ENCODE measurements at places on chromosomes 11 and 22. TPM values are rescaled to one million over a fixed set of nuclear protein-coding genes. Genes with fewer than 3 reads are reported as not detected.

Gene MAPK8IP2
- 5.1 TPM for total RNA-seq

GRCh38 chr22:46414704-46415103 lies 79.2 kb downstream of the TRMU start:
- DNase-seq, result no peak

Gene ANGPTL5
- not detected for total RNA-seq

- no peak for DNase-seq
These were observed 21.0 kb downstream of the NNMT start for GRCh38 chr11:114316980-114317786.

Gene BIRC3
- total RNA-seq, result 9.2 TPM

DNA sequence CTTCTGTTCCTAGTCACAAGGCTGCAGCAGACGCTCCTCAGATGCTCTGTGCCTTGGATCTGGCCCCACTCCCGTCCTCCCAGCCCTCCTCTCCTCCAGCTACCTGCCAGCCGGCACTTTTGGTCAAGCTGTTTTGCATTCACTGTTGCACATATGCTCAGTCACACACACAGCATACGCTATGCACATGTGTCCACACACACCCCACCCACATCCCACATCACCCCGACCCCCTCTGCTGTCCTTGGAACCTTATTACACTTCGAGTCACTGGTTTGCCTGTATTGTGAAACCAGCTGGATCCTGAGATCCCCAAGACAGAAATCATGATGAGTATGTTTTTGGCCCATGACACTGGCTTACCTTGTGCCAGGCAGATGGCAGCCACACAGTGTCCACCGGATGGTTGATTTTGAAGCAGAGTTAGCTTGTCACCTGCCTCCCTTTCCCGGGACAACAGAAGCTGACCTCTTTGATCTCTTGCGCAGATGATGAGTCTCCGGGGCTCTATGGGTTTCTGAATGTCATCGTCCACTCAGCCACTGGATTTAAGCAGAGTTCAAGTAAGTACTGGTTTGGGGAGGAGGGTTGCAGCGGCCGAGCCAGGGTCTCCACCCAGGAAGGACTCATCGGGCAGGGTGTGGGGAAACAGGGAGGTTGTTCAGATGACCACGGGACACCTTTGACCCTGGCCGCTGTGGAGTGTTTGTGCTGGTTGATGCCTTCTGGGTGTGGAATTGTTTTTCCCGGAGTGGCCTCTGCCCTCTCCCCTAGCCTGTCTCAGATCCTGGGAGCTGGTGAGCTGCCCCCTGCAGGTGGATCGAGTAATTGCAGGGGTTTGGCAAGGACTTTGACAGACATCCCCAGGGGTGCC lies 109.8 kb downstream of the BCR start:
- DNase-seq, result no peak

GRCh38 chr22:30695351-30695851 lies 727 bp downstream of the OSBP2 start:
- DNase-seq, result no peak

DNA sequence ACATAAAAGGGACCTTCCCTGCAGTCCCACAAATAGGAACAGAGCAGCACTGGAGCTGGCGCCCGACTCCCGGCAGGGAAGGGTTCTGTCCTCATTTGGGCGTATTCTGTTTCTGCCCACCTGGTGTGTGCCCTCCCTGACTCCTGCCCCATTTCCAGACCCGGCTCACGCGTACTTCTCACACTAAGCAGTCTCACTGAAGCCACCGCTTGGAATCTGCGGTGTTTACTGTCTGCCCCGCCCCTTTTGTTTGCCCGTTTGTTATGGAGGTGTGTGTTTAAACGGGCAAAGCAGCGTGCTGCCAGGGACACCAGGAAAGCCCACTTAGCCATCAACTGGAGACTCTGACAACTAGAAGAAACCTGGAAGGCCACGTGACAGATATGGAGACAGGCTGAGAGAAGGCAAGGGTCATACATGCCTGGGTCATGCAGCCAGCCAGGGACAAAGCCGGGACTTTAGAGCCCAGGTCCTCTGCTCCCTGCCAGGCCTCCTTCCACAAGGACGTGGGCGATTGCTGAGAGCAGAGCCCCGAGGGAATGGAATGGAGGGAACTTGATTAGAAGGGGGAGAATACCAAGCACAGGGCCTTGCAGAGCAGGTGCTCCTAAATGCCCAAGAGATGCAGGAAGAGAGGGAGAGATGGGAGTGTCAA lies 8.7 kb upstream of the EFCAB6 start:
- DNase-seq, result no peak

Gene TEAD1
- total RNA-seq, result 47.9 TPM

Gene CDCA5
- 2.3 TPM for total RNA-seq

DNA sequence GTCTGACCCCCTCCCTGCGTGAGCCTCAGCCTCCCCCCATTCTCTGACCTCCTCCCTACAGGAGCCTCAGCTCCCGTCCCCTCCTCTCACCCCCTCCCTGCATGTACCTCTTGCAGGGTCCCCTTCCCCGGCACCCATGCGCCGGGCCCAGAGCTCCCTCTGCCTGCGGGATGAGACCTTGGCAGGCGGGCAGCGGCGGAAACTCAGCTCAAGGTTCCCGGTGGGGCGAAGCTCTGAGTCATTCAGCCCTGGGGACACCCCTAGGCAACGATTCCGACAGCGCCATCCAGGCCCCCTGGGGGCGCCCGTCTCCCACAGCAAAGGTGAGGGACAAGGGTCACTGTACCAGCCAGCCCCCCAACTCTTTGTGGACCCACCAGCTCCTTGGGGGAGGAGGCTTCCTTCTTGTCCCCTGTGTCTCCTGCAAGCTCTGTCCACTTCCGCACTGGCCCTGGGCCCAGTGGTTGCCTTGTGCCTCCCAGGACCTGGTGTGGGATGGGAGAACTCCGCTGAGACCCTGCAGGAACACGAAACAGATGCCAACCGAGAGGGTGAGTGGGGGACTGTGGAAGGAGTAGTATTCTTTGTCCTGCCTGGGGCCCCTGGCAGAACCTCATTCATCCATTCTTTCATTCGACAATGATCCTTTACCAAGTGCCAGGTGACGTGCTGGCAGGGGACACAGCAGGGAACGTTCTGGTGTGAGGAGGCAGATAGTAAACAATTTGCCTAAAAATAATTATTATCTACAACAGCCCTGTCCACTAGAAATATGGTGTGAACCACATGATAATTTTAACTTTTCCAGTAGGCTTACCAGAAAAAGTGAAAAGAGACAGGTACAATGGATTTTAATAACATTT lies 3.7 kb upstream of the RPS6KA4 start:
- DNase-seq, result peak; percentile 73

GRCh38 chr22:20494978-20495860 lies at the start of gene KLHL22:
Gene KLHL22, minus strand, starts transcription at chr22:20495795. Its CDS starts 6,584 bp downstream, at chr22:20489211.
- DNase-seq, result no peak

- DNase-seq, result no peak
These were observed 9.0 kb downstream of the RNF121 start for GRCh38 chr11:71937826-71938225.

Gene GGTLC2
- total RNA-seq, result 1.4 TPM

DNA sequence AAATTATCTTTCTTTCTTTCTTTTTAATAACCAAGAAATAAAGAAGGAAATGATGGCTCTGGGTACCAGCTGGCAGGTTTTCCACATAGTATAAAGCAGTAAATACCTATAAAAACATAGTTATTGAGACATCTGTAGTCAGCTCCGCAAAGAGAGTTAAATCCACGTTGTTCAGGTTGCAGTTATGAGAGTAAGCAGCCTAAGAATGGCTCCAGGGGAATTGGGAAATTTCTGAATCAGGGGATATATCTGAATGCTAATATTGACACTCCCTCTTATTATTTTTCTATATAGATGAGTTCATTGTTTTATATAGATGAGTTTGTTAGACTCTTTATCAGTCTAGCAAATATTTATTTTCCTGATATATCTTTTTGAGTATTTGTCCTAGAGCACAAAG lies 322.0 kb upstream of the LRRC4C start:
- peak; percentile 10 for DNase-seq

Gene ADAMTS15
- 0.59 TPM for total RNA-seq

GRCh38 chr22:37208401-37209139 lies 3.7 kb downstream of the SSTR3 start:
- no peak for DNase-seq

GRCh38 chr22:23856721-23857605 lies 712 bp upstream of the SLC2A11 start:
- DNase-seq, result peak; percentile 42

Gene PRSS23
- total RNA-seq, result 43.2 TPM

DNA sequence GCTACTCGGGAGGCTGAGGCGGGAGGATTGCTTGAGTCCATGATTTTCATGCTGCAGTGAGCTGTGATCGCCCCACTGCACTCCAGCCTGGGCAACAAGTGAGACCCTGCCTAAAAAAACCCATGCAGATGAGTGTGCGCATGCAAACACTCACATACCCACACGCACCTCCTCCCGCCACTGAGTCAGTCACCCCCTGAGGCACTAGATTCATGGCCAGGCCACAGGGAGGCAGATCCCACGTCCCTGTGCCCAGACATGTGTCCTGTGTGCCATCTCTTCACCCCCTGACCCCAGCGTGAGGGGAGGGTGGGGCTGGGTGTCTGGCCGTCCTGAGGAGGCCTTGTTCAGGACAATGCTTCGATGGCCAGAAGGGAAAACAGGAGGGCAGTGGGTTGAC lies 15.5 kb downstream of the RELT start:
- no peak for DNase-seq

Gene SYT12
- 2.1 TPM for total RNA-seq

Gene KCNK4
- total RNA-seq, result not detected

GRCh38 chr22:17346578-17346977 lies 22.7 kb upstream of the CECR2 start:
- no peak for DNase-seq

- DNase-seq, result no peak
These were observed 11.0 kb downstream of the TP53AIP1 start for GRCh38 chr11:128931668-128932067.

All from prostate gland (tissue), 2 donors.